ENCODE measurements at places on chromosomes 5 and 9. TPM values are rescaled to one million over a fixed set of nuclear protein-coding genes. Genes with fewer than 3 reads are reported as not detected.
A peak's percentile ranks its signal among the peaks of the same experiment; 100 is the strongest.

GRCh38 chr9:4566806-4567205, 76.5 kb downstream of the SLC1A1 start:
- no peak overlapping the region for H3K27ac ChIP-seq
- no peaks in the 10 kb centered on the region for H3K36me3 ChIP-seq
- H3K4me1 ChIP-seq, result no peaks in the 10 kb centered on the region
- no peaks in the 10 kb centered on the region for H3K27me3 ChIP-seq

DNA sequence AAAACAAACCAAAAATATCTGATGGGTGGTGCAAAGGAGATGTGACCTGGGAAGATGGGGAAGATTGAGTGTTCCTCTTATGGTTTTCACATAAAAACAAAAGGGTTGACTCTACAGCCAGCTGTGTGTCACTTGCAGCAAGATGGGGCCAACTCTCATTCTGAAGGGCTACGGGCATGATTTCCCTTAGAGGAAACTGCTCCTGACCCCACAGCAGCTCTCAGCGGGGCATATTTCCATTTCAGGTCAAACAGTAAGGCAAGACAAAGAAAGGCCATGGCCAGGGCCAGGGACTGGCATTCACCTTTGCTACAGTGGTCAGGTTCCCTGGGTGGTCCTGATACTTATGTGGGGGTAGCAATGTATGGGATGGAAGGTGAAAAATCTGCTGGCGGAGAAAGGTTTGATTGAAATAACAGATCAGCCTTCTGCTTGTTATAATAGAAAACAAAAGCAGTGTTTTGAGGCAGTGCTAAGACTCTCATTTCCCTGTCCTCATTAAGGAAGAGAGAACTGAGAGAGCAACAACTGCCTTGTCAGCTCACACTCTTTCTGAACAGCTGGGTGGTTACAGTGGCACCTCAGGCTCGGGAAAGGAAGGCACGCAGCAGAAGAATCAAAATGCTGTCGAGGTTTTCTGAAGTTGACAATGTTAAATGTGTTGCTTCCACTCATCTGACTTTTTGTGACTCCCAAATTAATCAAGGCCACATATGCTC, 120.7 kb upstream of the PCA3 start:
- H3K4me3 ChIP-seq, result no peak overlapping the region
- no peak overlapping the region for H3K27ac ChIP-seq
- no peaks in the 10 kb centered on the region for H3K27me3 ChIP-seq
- no peaks in the 10 kb centered on the region for H3K4me1 ChIP-seq
- no peaks in the 10 kb centered on the region for H3K36me3 ChIP-seq

DNA sequence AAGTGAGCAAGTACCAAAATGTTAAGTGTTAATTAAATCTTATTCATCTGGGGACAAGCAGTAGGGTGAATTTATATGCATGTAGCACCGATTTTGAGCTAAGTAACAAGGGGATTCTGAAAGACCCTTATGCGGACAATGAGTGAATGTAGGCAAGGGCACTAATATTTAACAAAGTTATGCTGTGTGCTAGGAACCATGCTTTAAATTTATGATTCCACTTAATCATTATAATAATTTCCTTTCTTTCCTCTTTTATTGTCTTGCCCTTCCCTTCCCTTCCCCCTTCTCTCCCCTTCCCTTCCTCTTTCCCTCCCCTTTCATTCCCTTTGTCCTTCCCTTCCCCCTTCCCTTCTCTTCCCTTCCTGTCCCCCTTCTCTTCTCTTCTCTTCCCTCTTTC, 25.7 kb upstream of the TNC start:
- H3K4me1 ChIP-seq, result peaks cover 20% of the 10 kb centered on the region
- H3K27ac ChIP-seq, result no peak overlapping the region
- H3K27me3 ChIP-seq, result no peaks in the 10 kb centered on the region
- H3K36me3 ChIP-seq, result no peaks in the 10 kb centered on the region
- DNase-seq, result no peak

The CRHBP gene
- total RNA-seq, result not detected

DNA sequence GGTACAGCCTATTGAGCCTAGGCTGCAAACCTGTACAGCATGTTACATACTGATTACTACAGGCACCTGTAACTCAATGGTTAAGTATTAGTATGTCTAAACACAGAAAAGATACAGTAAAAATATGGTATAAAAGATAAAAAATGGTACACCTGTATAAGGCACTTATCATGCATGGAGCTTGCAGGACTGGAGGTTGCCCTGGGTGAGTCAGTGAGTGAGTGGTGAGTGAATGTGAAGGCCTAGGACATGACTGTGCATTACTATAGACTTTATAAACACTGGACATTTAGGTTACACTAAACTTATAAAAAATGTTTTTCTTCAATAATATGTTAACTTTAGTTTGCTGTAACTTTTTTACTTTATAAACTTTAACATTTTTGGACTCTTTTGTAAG, 171.3 kb downstream of the SLC28A3 start:
- no peaks in the 10 kb centered on the region for H3K27me3 ChIP-seq
- peak; percentile 85 for DNase-seq
- H3K27ac ChIP-seq, result no peak overlapping the region
- H3K4me3 ChIP-seq, result no peak overlapping the region
- peaks cover 11% of the 10 kb centered on the region for H3K4me1 ChIP-seq

GRCh38 chr9:17532461-17532860, 46.4 kb upstream of the SH3GL2 start:
- no peaks in the 10 kb centered on the region for H3K36me3 ChIP-seq
- H3K27me3 ChIP-seq, result peaks cover 2% of the 10 kb centered on the region
- H3K4me3 ChIP-seq, result no peak overlapping the region
- no peaks in the 10 kb centered on the region for H3K4me1 ChIP-seq

- no peaks in the 10 kb centered on the region for H3K36me3 ChIP-seq
- no peak overlapping the region for H3K4me3 ChIP-seq
- no peaks in the 10 kb centered on the region for H3K4me1 ChIP-seq
- no peak for DNase-seq
Observed at GRCh38 chr5:178357121-178357521, 124.5 kb upstream of the PHYKPL start.

DNA sequence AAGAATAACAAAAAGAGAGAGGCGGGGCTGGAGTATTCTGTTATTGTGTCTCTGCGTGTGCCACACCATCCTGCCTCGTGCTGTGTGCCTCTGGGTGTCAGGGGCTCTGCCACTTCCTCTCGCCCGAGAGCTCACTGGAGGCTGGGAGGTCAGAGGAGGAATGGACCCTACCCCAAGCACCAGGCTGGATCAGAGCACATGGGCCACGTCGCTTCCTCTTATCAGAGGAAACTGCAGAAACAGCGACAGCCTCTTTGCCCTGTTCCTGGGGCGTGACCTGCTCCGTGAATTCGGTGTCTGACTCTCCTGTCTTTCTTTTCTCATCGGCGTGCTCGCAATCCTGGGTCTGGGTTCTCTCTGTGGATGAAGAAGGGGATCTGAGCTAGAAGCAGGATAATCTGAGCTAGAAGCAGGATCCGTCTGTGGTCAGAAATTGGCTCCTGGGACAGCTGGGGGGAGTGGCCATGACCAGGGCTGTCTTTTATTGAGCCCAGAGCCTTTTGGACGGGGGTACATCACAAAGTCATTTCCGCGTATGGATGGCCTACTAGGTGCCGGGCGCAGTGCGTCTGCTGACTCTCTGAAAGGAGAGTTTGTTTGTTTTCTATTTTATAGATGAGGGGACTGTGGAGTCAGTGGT, 150.3 kb upstream of the COL5A1 start:
- H3K4me3 ChIP-seq, result no peak overlapping the region
- H3K36me3 ChIP-seq, result no peaks in the 10 kb centered on the region
- H3K4me1 ChIP-seq, result peaks cover 14% of the 10 kb centered on the region
- H3K27me3 ChIP-seq, result peaks cover 5% of the 10 kb centered on the region
- peak overlapping the region; percentile 73 for H3K27ac ChIP-seq

- no peak overlapping the region for H3K27ac ChIP-seq
- H3K27me3 ChIP-seq, result no peaks in the 10 kb centered on the region
- DNase-seq, result no peak
- no peak overlapping the region for H3K4me3 ChIP-seq
- no peaks in the 10 kb centered on the region for H3K36me3 ChIP-seq
Observed at GRCh38 chr5:106601620-106602019, 1069.1 kb downstream of the EFNA5 start.

GRCh38 chr9:93826209-93826608, 128.9 kb downstream of the BARX1 start:
- no peak overlapping the region for H3K4me3 ChIP-seq
- H3K27ac ChIP-seq, result no peak overlapping the region
- no peaks in the 10 kb centered on the region for H3K4me1 ChIP-seq
- DNase-seq, result no peak
- H3K36me3 ChIP-seq, result no peaks in the 10 kb centered on the region

DNA sequence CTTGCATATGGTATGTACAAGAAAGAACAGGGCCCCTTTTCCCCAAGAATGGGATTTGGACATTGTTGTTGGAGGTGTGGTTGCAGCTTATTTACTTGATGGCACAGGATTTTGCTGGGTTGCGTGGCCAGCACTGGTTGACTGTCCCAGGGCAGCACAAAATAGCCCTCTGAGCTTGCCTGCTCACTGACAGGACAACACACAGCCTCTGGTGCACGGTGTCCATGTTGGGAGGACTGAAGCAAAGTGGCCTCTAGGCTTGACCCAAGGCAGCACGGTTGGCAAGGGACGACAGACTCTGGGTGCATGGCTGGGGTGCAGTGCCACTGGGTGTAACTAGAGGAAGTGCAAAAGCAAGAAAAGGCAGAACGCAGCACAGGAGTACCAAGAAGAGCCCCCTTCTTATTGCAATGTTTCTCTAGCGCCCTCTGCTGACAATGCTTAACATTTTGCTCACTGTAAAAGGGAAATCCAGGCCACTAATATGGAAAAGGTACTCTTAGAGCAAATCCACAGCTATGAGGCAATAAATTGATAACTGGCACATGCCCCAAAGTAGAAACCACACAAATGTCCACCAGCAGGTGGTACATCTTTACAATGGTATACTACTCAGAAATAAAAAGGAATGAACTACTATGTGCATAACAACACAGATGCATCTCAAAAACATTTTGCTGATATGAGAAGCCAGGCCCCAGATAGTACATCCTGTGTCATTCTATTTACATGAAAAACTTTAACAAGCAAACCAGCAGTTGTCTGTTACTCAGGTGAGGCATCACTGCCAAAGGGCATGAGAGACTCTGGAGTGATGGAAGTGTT, 47.4 kb upstream of the BARX1 start:
- no peaks in the 10 kb centered on the region for H3K36me3 ChIP-seq
- H3K4me1 ChIP-seq, result no peaks in the 10 kb centered on the region
- H3K27me3 ChIP-seq, result 0 out of 2 replicates have a peak, but pooled peaks cover 1% of the 10 kb centered on the region
- no peak overlapping the region for H3K4me3 ChIP-seq
- no peak overlapping the region for H3K27ac ChIP-seq

DNA sequence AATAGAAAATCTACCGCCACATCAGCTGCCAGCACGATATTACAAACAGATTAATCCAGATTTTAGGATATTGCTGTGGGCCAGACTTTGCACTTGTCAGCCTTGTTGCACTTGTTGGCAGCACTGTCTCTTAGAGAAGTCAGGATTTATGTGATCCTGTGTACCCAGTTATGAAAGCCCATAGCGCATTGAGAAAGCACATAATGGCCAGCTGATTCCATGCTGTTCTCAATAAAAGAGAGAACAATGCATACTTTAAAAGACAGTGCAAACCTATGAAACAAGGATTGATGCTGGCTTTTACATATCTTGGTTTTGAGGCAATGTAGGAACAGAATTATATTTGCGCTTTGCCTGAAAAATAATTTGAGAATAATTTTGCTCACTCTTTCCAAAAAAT, 140.8 kb downstream of the CEP120 start:
- H3K27me3 ChIP-seq, result peaks cover 7% of the 10 kb centered on the region
- DNase-seq, result no peak
- H3K27ac ChIP-seq, result no peak overlapping the region
- no peaks in the 10 kb centered on the region for H3K36me3 ChIP-seq

The DDX4 gene
- total RNA-seq, result not detected

The COL23A1 gene
- not detected for total RNA-seq

- H3K4me3 ChIP-seq, result no peak overlapping the region
- H3K4me1 ChIP-seq, result 0 out of 2 replicates have a peak, but pooled peaks cover 3% of the 10 kb centered on the region
- no peak overlapping the region for H3K27ac ChIP-seq
Observed at GRCh38 chr9:132631280-132631679, 38.5 kb downstream of the DDX31 start.

The IGFBPL1 gene
- total RNA-seq, result under 0.01 TPM

The APC gene
- total RNA-seq, result 76.1 TPM

DNA sequence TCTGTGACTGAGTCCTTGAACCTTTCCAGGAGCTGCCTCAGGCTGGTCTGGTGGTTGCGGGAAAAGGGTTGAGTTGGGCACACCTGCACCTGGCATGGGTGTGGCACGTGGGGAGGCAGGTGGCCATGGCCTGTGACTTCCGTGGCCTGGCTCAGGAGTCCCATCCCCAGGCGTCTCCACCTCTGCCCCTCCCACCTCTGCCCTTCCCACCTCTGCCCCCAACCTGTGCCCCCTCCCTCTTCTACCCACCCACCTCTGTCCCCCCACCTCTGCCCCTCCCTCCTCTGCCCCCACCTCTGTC, 1.9 kb upstream of the QRFP start:
- H3K4me3 ChIP-seq, result no peak overlapping the region
- no peak overlapping the region for H3K27ac ChIP-seq
- H3K4me1 ChIP-seq, result no peaks in the 10 kb centered on the region
- peaks cover 2% of the 10 kb centered on the region for H3K27me3 ChIP-seq

GRCh38 chr9:133861086-133861485, 122.9 kb upstream of the SARDH start:
- H3K27me3 ChIP-seq, result no peaks in the 10 kb centered on the region
- no peak overlapping the region for H3K27ac ChIP-seq
- DNase-seq, result no peak

DNA sequence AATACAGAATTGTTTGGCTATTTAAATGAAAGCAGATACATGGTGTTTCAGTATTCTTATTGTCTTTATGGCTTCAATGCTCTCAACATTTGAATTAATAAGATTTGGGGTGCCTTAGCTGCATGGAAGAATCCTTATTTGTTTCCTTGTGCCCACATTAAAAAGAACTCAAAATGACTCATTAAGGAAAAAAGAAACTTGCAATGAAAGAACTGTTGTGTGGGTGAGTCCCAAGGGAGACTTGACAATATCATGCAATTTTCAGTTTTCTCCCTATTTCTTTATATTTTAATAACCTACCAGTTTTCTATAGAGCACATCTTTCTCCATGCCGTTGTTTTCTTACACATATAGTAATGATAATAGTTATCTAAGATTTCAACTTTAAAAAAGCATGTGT, 404.0 kb downstream of the PDE4D start:
- no peaks in the 10 kb centered on the region for H3K36me3 ChIP-seq
- no peak overlapping the region for H3K27ac ChIP-seq

DNA sequence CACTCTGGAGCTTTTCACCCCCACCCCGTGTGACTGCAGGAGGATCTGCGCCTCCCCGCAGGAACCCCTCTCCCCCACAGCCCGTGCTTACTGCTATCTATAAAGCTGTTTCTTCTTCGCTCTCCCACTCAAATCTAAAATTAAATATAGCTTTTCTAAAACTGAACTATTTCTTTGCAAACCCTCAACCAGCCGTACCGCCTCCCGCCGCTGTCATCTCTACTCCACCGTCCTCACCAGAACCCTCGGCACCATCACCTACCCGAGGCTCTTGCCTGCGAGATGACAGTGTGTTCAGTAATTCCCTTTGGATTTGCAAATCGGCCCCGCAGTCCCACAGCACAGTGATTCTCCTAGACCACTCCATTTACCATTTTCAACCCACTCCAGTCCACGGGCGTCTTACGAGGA, 13.6 kb downstream of the LPCAT1 start:
- no peak overlapping the region for H3K27ac ChIP-seq
- peaks cover 11% of the 10 kb centered on the region for H3K4me1 ChIP-seq
- no peaks in the 10 kb centered on the region for H3K27me3 ChIP-seq
- DNase-seq, result no peak

The HRH2 gene
- not detected for total RNA-seq

The RGMB gene
- total RNA-seq, result 74.4 TPM

The TRPM6 gene
- under 0.01 TPM for total RNA-seq

The ANKRD31 gene
- under 0.01 TPM for total RNA-seq

Measured in IMR-90 (cell line).